Fibroblast of skin of abdomen (primary cell): ENCODE measurements at places on chromosomes 2 and 18.
A peak's percentile ranks its signal among the peaks of the same experiment; 100 is the strongest.

GRCh38 chr18:43710135-43710534 is 432.8 kb upstream of the SYT4 start:
- no peak for DNase-seq

DNA sequence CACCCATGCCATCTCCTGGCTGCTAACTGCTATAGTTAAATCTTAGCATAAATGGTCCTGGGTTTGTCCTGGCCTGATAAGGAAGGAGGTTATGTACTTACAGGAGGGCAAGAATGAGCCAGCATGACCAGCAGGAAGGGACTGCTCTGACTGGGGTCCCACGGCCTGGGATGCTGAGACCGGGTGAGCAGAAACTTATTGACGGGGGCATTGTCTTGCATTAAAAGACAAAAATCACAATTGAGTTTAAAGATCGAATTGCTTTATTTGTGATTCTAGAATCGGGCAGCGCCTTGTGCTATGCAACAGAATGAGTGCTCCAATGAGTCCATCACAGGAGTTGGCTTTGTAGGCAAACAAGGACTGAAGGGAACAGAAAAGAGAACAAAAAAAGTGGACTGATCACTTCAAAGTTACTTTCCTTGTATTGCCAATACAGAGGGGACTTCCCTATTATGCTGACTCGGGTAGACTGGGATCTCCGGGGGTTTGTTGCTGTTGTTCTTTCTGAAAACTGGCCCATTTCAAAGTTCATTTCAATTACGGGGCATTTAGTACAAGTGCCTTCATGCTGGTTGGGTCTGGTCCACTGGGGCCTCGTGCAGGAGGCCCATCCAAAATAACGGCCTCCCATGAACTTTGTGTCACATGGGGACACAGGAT is 87.1 kb upstream of the SLC66A3 start:
- no peak for DNase-seq

GRCh38 chr18:3914833-3915610 is 465.1 kb downstream of the TGIF1 start:
- DNase-seq, result no peak

DNA sequence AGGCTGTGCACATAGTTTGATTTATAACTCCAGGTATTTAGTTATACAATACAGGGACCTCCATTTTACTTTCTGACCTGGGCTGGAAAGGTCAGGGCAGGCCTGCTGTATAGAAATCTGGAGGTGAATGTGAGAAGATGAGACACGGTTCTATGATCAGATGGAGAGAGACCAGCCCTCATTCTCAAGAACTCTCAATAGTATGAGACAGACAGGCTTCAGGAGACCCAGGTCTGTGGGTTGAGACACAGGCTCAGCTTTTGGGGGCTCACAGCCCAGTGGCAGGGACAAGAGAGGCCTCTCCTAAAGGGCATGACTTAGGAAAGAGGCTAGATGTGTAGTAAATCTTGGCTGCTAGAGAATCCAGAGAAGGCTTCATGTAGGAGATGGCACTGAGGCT is 719 bp upstream of the ATP6V1B1 start:
- no peak for DNase-seq

- no peak for DNase-seq
Measured at GRCh38 chr2:241052677-241053360, 49.3 kb downstream of the MTERF4 start.

DNA sequence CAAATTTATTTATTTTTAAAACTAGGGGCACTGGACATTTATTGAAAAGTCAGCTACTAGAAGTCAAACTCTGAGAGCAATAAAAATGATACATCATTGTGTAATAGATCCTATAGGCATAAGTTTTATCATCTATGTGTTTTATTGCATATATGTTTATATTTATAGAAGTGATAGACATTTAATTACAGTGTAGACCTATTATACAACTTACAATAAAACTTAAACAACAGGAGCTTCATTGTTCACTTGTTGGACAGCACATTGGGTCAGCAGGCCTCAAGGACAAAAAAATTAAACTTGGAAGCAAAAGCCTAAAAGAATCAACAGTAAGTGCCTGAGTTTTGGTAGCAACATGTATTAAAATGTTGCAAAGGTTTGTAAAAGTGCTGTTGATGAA is 15.0 kb upstream of the ACTR2 start:
- no peak for DNase-seq

GRCh38 chr2:10546975-10547391 is 98.9 kb upstream of the ODC1 start:
- DNase-seq, result peak; percentile 36

DNA sequence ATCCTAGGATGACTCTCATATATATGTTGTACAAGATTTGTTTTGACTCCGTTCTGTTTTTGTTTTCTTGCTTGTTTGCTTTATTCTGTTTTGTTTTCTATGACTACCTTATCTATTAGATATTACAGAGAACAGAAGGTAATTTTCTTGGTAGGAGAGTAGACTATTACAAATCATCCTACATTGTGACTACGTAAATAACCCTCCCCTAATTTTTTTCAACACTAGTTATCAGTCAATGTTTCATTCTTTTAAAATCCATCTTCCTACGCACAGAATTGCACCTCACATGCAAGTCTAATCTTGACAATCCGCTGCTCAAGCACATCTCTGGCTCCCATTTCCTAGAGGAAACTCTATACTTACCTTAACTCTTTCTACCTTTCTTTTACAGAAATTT is 792.3 kb upstream of the PIK3C3 start:
- DNase-seq, result no peak

- DNase-seq, result peak; percentile 75
Measured at GRCh38 chr2:162890690-162891311, 52.2 kb upstream of the KCNH7 start.

GRCh38 chr2:41937921-41938708 is 109.7 kb upstream of the PKDCC start:
- DNase-seq, result no peak

DNA sequence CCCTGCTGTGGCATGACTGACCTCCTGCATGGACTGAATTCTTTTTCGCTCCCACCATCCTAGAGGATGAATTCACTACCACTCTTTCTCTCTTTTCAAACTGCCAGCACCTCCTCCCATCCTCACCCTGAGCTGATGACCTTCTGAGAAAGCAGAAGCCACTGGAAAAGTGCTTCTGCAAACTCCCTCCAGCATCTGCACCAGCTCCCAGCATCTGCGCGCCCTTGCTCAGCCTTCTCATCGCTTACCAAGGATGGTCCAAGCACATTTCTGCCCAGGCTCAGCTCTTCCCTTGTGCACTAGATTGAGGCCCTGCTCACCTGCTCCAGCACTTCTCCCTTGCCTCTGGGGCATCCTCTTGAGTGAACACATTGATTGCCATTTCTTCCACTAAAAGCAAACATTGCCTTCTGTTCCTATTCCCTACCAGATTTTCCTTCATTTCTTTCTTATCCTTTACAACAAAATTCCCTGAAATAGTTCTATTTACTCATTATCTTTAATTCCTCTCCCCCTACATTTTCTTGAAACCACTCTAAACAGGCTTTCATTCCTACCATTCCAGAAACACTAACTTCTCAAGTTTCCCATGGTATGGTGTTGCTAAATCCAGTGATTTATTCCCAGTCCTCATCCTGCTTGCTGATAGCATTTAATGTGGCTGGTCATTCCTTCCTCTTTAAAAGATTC is 42.7 kb upstream of the IL1RL1 start:
- peak; percentile 94 for DNase-seq

- no peak for DNase-seq
Measured at GRCh38 chr18:10009321-10010144, 95.7 kb downstream of the VAPA start.

DNA sequence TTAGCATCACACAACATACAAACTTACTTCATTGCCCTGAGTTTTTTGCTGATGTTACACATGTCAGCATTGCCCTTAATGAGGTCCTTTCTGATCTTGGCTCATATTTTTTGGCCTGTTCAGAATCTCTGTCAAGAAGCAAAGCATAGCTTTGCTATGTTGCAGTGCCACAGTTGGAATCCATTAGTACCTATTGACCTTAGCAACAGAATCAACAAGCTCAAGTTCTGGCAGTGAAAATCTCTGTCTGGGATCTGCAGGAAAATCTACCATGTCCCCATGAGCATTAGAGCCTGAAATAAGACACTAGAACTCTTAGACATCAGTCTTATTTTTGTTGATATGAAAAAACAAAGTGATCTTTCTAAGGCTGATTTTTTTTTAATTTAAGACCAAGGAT is 105.6 kb upstream of the FHL2 start:
- DNase-seq, result no peak

DNA sequence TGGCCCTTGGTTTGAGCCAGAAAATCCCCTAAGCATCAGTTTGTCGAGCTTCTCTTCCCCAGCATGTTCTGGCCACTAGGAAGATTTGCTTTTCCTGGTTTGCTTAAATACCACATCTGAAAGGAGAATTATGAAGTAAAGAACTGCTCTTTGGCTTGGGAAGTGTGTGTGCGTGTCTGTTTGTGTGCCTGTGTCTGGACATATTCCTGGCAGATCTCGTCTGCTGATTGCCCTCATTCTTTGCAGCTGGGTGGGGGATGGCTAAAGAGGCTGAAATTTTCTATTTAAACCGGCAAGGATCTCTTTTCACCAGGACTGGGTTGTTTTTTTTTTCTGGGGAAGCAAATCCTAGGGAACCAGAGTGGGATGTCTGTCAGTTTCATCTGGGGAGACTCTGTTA is 57.3 kb upstream of the MBOAT2 start:
- peak; percentile 10 for DNase-seq

DNA sequence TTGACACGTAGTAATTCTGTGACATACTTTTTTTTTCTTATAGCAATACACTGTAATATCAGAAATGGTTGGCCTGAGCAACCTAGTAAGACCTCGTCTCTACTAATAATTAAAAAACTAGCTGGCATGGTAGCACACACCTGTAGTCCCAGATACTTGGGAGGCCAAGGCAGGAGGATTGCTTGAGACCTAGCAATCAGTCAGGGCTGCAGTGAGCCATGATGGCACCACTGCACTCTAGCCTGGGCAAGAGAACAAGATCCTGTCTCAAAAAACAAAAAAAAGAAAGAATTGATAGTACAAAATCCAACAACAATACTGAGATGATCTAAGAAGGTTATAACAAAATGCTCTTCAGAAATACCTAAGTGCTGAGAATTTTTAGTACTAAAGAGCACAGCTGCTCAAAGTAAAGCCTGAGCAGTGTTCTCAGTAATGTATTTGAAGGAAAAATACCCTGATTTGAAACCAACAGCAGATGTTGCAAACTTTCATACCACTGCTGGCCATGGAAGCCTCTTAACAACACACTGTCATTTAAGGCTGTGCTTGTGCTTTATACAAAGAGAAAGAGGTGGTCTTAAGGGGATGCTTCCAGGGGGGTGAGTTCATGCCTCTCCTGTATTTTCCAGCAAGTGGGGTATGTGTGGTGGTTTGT is 132.6 kb upstream of the CDCA7 start:
- no peak for DNase-seq

- no peak for DNase-seq
Measured at GRCh38 chr2:85534881-85535280, 4.1 kb upstream of the MAT2A start.

DNA sequence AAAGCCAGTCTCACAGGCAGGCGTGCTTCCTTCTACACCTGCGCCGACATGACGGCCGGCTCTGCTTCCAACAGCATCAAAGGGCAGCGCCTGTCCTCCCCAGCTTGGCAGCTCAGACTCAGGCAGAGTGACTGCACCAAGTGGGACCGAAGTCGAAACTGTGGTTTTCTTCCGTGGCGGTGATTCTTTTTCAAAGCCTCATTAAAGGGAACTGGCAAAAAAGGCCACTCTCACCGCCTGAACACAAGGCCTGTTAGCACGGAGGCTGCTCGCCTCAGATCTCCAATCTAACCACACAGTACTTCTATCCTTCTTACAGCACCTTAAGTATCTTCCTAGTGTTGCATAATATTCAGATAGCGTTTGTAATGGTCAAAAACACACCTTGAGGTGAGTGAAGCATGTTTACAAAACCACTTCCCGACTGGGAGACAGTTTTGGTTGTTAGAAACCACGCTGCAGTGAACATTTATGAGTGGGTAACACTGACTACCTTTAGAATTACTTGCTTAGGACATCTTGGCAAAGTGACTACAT is 236.4 kb downstream of the HDAC4 start:
- no peak for DNase-seq

DNA sequence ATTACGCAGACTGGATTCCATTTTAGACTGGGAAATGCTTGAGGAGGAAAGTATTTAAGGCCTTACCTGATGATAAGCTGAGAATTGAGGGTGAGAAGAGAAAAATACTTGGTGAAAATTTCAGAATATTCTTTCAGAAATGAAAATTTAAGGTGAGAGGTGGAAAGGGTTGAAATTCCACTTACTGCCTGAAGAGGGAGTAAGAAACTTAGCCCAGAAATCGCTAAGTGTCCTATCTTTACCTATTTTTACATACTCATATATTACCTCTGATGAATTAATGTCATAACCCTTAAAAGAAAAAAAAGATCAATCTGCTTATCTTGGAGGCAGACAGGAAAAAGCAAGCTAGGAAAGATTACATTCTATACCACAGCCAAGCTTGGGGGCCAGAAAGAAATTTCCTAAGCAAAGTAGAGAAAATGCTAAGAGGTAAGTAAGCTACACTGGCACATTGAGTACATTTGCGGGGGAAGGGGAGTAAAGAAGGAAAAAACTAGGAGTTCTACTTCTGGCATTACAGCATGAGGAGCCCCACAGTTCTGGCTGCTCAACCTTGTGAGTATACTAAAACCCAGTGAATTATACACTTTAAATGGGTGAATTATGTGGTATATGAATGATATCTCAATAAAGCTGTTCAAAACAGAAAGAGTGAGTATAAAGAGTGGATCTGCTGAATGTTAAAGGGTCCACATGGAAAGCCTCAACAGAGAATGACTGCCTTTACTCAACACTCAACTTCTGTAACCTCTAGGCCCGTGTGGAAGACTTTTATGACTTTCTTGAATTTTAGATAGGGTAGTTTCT is 33.8 kb downstream of the SMC6 start:
- peak; percentile 8 for DNase-seq

DNA sequence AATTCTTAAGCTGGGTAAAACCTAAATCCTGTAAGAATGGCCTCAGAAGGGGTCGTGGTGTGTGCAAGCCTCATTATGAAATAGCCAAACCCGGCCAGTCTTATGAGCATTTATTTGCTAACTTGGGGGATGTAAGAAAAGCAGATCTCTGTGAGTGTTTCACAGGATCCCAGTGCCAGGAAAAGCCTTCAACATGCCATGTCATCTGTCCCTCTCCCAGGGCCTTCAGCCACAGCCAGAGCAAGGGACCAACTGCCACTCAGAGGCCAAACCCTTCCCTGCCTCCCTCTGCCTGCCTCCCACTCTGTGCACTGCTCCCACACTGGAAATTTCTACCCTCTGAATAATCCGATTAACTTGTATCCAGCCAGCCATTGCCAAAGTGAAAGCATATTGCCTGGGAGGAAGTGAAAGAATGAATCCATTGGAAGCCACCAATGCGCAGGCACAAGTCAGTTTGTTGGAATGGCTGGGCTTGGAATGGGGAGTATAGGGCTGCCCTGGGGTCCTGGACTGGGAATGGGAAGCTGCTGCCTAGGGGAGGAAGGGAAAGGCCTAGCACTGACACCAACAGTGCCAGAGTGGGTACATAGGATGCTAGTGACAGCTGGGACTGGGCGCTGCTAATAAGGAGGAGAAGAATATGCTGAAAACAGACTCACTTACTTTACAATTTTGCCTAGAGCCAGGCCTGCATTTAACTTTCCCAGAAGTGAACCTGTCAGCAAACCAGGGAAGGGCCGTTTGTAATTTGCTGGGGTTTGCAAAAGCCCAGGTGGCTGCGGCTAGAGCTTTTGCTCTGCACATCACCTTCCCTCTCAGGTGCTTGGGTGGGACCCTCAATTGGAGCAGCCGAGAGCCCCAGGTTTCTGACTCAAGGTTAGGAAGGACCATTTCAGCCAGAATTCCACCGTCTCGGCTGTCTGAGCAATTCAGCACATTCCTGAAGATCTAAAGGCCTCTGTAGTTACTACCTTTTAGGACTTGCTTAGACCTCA is 146.6 kb upstream of the NCK2 start:
- DNase-seq, result no peak
